ENCODE measurements at places on chromosomes 11 and 22. TPM values are rescaled to one million over a fixed set of nuclear protein-coding genes. Genes with fewer than 3 reads are reported as not detected.

FAM180B gene
- not detected for total RNA-seq

C11orf16 gene
- total RNA-seq, result not detected

BIK gene
- total RNA-seq, result 2.2 TPM

GTSE1 gene
- 34.7 TPM for total RNA-seq

DGAT2 gene
- total RNA-seq, result 1.4 TPM

NLRP14 gene
- not detected for total RNA-seq

ADORA2A gene
- total RNA-seq, result 0.73 TPM

KLHL35 gene
- 1.0 TPM for total RNA-seq

IL17REL gene
- 0.05 TPM for total RNA-seq

OR51E2 gene
- total RNA-seq, result not detected

LARGE2 gene
- 2.3 TPM for total RNA-seq

CD248 gene
- not detected for total RNA-seq

GUCY1A2 gene
- 0.05 TPM for total RNA-seq

DMC1 gene
- 4.8 TPM for total RNA-seq

NOL12 gene
- 23.8 TPM for total RNA-seq

ANO9 gene
- total RNA-seq, result 0.67 TPM

LRRC56 gene
- total RNA-seq, result 0.95 TPM

KRTAP5-10 gene
- total RNA-seq, result not detected
